ENCODE measurements at places on chromosomes 2 and 18.
A peak's percentile ranks its signal among the peaks of the same experiment; 100 is the strongest.

- DNase-seq, result no peak
These were observed 70.2 kb upstream of the DAPL1 start for GRCh38 chr2:158724803-158725381.

- DNase-seq, result no peak
These were observed 414.2 kb downstream of the ZNF521 start for GRCh38 chr18:24937639-24938275.

DNA sequence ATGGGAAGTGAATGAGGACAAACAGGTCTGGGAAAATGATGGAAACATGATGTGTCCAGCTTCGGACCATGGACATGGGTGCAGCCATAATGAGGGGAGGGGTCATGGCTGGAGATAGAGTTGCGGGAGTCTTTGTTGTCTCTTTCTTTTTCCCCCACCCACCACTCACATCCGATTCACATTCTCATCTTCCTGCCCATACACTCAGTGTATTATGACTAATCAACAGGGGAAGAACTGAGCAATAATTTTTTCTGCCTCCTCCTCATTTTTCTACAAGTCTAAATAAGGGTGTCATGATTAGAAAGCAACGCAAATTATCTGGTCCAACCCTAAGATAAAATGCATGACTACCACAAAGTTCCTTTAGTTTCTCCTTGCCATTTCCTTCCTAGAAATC is 5.7 kb upstream of the SERPINB2 start:
- no peak for DNase-seq

- no peak for DNase-seq
These were observed 236.5 kb downstream of the ZNF804A start for GRCh38 chr2:184834699-184835397.

- peak; percentile 14 for DNase-seq
These were observed 37.1 kb downstream of the KCNG2 start for GRCh38 chr18:79834834-79835233.

DNA sequence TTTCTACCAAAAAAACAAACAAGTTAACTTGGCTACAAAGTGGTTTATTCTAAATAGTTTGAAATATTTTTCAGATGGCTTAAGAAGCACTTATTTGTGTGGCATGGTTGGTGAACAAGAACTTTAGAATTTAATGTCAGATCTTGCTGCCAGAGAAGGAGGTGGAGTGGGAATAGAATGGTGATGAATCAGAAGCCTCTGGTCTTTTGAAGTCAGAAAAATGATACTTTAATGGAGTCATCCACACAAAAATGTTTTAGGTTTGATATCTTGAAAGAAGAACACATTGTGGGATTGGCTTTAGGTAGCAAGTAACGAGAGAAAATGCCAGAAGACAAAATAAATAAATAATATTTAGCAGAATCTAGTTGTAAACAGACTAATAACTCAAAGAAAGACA is 243.1 kb upstream of the FANCL start:
- DNase-seq, result no peak

- no peak for DNase-seq
These were observed 23.7 kb upstream of the CD28 start for GRCh38 chr2:203682688-203683130.

DNA sequence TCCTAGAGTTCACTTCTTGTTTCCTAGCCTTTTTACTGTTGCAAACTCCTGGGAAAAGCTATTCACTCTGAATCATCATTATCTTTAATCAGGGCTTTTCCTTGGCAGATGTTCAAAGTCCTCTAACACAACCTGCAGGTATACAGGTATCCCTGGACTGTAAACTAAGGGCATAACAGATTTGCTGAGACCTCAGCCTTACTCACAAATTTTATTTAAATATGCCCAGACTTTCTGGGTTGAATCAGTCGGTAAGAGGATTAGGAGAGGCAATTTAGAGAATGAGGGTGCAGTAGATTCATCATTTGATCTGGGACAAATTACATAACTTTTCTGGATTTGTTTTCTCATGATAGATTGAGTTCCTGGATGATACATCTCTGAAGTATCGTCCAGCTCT is 217.8 kb upstream of the STON1 start:
- no peak for DNase-seq

DNA sequence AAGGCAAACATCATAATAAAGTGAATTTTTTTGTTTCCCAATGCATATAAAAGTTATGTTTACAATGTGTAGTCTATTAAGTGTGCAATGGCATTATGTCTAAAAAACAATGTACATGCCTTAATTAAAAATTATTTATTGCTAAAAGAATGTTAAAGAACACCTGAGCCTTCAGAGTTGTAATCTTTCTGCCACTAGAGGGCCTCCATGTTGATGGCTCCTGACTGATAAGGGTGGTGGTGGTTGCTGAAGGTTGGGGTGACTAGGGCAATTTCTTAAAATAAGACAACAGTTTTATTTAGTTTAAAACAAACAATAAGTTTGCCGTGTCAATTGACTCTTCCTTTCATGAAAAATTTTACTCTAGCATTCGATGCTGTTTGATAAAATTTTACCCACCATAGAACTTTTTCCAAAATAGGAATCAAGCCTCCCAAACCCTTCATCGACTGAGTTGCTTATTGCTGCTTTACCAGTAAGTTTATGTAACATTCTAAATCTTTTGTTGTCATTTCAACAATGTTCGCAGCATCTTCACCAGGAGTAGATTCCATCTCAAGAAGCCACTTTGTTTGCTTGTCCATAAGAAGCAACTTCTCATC is 32.3 kb downstream of the MAP3K2 start:
- no peak for DNase-seq

- DNase-seq, result no peak
These were observed 70.9 kb upstream of the EML6 start for GRCh38 chr2:54652540-54652939.

- no peak for DNase-seq
These were observed 139.6 kb downstream of the PAX3 start for GRCh38 chr2:222159221-222159620.

DNA sequence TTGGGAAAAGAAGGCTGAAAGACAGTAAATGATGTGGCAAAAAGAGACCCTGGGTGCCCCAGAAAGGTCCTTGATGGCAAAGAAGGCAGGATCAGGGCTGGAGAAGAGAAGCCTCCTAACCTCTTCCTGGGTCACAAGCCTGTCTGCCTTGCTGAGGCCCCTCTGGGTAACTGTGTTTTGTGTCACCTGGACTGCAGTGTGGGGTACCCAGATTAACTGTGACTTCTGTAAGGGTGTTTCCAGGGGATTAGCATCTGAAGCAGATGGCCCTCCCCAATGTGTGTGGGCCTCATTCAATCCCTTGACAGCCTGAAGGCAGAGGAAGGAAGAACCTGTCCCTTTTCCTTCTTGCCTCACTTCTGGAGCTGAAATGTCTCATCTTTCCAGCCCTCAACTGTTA is 35.6 kb upstream of the APCDD1 start:
- DNase-seq, result no peak

GRCh38 chr2:183059561-183059960 is 19.0 kb upstream of the DUSP19 start:
- no peak for DNase-seq

GRCh38 chr2:109415581-109416013 is 198.2 kb downstream of the SEPTIN10 start:
- DNase-seq, result no peak

- no peak for DNase-seq
These were observed 7.1 kb downstream of the TPGS2 start for GRCh38 chr18:36821681-36822080.

- DNase-seq, result no peak
These were observed 184.8 kb downstream of the NCK2 start for GRCh38 chr2:105929516-105929915.

DNA sequence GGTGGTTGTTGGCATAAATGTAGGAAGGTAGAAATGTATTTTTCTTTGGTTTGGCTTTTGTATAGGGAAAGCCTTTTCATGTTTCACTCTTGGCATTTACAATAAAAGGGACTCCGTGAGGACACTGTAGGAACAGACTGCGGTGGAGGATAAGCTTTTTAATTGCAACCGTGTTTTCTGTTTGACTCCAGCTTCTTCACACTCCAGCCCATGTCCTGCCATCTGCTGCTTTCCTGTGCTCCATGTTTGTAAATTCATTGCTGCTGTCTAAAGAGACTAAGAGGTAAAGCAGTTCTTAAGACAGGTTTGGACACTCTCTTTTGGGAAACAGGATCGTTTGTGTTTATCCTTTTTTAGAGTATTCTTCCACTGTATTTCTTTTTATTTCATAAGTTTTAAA is 33.3 kb downstream of the WDR75 start:
- DNase-seq, result no peak

- DNase-seq, result no peak
These were observed 291.6 kb upstream of the HDAC4 start for GRCh38 chr2:239692362-239692851.

GRCh38 chr2:68738906-68739594 is 4.4 kb downstream of the ARHGAP25 start:
- DNase-seq, result no peak

DNA sequence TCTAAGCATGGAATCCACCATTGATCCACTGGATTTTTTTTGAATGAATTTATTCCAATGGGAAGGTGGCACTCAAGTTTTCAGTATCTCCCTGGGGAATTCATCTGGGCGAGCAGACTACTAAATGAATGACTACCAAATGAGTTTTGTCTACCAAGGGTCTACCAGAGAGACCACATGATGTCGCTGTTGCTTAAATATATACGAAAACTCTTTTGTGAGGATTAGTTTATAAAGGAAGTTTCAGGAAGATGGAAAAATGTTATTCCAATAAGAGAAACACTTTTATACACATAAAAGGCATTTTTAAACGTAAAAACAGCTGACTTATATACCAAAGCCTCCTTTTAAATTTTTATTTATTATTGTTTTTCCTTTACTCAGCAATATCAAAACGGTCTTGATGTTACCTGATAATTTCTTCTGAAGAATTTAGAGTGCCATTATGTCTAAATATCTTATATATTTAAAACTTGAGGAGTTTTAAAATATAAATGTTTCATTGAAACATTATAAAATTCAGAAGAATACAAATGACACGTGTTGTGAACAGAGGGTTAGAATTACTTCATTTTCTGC is 139.7 kb downstream of the HRH4 start:
- no peak for DNase-seq

GRCh38 chr18:68409576-68409975 is 305.3 kb downstream of the TMX3 start:
- no peak for DNase-seq

DNA sequence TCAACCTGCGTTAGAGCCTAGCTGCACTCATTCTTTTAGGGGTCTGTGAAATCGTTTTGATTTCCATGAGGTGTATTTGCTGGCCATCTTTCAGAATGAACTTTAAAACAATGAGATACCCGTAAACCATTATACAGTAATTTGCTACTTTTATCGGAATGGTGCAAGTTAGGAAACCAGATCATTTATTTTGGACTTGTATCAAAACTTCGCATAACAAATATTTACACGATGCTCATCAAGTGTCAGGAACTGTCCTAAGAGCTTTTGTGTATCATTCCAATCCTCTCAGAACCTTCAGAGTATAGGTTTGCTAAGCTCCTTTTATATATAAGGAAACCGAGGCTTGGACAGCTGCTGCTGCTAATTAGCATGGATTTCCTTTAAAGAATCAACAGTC is 22.4 kb upstream of the SLC1A4 start:
- no peak for DNase-seq

DNA sequence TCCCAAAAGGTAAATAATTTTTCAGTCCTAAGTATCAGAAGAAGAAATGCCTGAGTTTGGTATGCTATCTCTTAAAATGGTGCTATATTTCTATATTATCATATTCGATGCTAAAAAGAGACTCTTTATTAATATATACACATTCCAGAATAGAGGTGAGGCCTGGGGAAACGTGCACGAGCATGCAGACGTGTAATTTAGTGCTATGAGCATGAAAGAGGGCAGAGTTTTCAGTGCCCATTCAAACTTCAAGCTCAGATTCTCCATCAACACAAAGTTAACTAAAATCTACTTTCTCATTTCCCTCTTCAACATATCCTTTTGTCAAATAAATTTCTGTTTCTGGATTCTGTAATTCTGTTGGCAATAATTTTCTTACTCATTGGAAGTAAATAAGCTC is 5.7 kb upstream of the COBLL1 start:
- DNase-seq, result no peak

- DNase-seq, result no peak
These were observed 608.6 kb upstream of the CELF4 start for GRCh38 chr18:38174173-38174572.

DNA sequence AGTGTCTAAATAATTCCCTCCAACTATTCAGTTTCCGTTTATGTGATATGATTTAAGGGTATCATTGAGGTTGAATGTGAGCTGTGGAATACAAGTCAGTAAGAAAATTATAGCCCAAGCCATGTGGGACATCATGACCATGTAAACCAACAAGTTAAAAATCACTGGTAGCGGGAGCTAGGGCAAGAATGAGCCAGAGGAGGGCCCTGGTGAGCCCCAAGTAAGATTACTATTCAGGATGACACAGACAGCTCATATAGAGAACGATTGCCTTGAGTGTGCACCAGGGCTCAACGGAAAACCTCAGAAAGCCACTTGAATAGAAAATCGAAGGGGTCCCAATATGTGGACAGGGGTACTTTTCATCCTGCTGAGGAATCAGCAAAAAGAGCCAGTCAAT is 87.8 kb upstream of the RBMS1 start:
- no peak for DNase-seq

DNA sequence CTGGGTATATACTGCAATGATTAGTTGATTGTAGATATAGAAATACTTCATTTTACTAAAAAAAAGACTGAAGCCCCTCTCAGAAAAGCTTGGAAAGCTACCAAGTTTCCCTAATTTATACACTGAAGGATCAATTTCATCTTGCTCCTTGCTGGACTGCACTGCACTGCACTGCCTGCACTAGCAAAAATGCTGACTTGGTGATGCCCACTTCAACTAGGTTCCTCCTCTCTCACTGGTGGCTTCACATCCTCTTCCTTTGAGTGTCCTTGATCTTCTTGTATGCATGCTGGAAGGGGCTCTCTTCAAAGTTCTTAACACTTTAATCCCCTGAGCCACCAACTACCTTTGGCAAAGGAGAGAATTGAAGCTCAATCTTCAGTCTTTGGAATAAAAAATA is 31.7 kb upstream of the ITPRID2 start:
- DNase-seq, result no peak
